ENCODE measurements at places on chromosomes 16 and 17. TPM values are rescaled to one million over a fixed set of nuclear protein-coding genes. Genes with fewer than 3 reads are reported as not detected.

DNA sequence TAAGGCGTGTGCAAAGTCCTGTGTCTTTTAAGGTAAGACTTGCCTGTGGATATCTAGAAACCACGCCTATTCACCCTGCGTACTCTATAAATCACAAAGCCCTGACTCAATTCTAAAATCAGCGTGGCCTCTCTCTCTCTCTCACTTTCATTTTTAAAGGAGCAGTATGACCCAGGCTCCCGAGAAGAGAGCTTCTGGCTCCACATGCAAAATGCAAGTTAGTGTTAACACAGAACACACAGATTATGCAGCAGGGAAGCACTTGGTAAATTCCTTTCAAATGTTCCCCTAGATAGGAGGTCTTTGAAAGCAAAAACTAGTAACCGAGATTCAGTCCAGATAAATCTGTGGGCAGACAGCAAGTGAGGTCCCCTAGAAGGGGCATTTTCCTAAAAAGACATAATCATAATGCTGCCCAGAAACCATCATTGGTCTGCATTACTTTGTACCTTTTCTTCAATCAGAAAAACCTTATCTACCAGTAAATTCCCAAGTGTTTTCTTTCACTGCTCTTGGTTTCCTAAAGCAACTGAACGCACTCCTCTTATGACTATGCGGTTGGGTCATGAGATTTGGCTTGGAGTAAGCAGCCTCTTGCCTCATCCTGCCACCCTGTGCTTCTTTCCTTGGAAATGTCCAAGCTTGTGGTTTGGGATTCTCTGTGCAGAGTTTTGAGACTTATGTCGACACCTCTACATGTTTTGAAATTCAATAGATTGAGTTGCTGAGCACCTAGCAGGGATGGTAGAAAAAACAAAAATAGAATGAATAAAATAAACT, 31.7 kb upstream of the KCNJ2 start:
- peak overlapping the region; percentile 5 for H3K4me3 ChIP-seq
- no peaks in the 10 kb centered on the region for H3K4me1 ChIP-seq
- H3K36me3 ChIP-seq: no peaks in the 10 kb centered on the region
- no peaks in the 10 kb centered on the region for H3K27me3 ChIP-seq
- H3K27ac ChIP-seq: no peak overlapping the region

DNA sequence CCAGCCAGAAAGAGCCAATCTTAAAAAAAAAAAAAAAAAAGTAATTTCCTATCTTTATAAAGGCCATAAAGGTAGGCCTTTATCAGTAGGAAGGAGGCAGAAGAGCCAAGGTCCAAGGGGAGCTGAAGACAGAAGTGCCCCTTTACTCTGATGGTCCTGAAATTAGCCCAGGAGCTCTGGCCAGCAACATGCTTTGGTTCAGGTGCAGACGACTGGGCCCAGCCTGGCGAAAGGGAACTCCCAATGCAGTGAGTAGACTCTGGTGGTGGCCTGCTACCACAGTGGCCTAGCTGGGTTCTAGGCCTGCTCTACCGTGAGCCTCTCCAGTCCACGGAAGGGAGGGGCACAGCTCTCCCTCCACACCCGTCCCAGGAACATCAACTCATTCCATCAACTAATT, 23.1 kb upstream of the MEIOB start:
- H3K4me1 ChIP-seq: no peaks in the 10 kb centered on the region
- H3K27ac ChIP-seq: no peak overlapping the region
- no peaks in the 10 kb centered on the region for H3K36me3 ChIP-seq
- H3K4me3 ChIP-seq: no peak overlapping the region
- H3K27me3 ChIP-seq: peaks cover 15% of the 10 kb centered on the region
- no peak for DNase-seq

DNA sequence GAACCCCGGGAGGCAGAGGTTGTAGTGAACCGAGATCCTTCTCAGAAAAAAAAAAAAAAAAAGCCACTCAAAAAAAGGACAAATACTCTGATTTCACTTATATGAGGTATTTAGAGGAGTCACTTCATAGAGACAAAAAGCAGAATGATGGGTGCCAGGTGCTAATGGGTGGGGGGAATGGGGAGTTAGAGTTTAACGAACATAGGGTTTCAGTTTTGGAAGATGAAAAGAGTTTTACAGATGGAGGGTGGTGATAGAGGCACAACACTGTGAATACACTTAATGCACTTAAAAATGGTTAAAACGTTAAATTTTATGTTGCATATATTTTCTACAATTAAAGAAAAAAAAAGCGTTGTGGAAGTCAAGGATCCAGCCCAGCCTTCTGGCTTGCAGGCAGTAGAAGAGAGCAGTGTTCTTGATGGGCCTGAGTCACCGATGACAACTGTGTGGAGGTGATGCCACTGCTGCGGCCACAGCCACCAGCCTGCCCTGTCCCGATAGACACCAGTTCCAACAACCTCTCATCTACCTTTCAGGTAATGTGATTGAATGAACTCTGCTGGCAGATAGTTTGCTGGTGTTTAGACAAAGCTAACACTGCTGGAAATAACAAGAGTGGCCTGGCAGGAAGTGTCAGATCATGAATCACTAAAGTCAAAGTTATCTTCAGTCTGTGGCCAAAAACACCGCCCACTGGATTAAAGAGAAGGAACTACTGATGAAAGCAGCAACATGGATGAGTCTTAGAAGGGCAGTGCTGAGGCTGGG, 49.9 kb upstream of the COX10 start:
- no peak for DNase-seq
- H3K36me3 ChIP-seq: no peaks in the 10 kb centered on the region
- H3K27ac ChIP-seq: no peak overlapping the region
- H3K27me3 ChIP-seq: no peaks in the 10 kb centered on the region
- H3K4me1 ChIP-seq: no peaks in the 10 kb centered on the region

Gene CCL4
- total RNA-seq: not detected

DNA sequence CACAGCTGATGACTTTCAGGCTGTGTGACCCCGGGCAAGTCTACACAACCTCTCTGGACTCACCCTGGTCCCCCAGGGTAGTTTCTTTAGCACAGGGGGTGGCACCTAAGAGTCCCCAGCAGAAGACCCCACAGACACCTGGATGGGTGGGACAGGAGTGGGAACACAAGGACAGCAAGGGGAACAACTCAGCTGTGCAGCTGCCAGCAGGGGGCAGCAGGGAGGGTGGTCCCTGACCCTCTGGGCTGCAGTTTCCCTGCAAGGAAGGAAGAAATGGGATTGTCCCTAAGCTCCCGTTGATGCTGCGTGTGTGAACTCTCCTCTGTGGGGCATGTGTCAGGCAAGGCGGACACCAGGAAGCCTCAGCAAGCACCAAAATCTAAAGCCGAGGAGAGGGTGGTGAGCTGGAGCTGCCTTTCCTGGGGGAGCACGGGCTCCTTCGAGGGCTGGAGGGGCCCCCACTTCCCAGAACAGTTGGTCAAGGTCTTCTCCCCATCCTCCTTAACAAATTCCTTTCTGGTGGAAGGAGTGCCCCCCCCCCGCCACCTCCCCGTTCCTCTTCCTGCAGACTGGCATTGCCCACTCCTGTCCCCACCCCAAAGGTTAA, 24.1 kb upstream of the CDH5 start:
- H3K27ac ChIP-seq: no peak overlapping the region
- H3K27me3 ChIP-seq: no peaks in the 10 kb centered on the region
- no peaks in the 10 kb centered on the region for H3K4me1 ChIP-seq
